KBM-7 (cell line): ENCODE measurements at places on chromosomes 2 and 18.

DNA sequence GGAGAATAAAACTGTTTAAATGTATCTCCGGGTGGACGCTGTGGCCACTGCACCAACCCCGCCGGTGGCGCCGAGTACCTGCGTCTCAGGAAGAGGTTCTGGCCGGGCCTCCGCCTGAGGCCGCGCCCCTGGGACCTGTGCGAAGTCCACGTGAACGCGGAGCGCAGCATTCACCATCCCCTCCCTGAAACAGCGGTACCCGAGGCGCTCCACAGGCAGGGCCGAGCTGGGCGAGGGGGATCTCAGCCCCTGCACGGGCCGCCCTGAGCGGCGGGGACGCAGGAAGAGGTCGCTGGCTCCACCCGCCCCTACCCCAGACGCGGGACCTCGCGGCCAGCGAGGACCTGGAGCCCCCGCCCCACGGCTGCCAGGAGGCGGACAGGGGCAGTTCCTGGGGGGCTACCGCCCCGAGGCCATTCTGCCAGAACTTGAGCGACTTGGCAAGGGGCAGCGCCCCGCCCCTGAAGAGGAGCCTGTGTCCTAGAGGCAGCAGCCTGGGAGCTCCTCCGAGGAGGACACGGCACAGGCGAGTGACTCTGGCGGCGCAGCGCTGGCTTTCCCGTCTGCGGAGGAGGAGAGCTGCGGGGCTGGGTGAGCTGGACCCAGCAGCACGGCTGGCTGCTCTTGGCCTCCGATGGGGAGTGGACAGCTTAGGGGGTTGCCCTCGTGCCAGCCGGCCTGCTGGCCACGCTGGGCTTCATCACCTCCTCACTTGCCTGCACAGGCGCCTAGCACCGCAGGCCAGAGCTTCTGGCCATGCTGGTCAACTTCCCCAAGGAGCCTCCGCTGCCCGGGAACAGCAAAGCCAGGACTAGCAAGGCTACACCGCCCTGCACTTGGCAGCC is 9.7 kb upstream of the TEKT4 start:
- DNase-seq, result no peak

- DNase-seq, result no peak
Observed at GRCh38 chr18:35982409-35983114, 10.1 kb downstream of the RMP24 start.

- no peak for DNase-seq
Observed at GRCh38 chr2:177746358-177746757, 326.2 kb downstream of the PDE11A start.

GRCh38 chr2:98560256-98560771 is 48.0 kb downstream of the COA5 start:
- no peak for DNase-seq

DNA sequence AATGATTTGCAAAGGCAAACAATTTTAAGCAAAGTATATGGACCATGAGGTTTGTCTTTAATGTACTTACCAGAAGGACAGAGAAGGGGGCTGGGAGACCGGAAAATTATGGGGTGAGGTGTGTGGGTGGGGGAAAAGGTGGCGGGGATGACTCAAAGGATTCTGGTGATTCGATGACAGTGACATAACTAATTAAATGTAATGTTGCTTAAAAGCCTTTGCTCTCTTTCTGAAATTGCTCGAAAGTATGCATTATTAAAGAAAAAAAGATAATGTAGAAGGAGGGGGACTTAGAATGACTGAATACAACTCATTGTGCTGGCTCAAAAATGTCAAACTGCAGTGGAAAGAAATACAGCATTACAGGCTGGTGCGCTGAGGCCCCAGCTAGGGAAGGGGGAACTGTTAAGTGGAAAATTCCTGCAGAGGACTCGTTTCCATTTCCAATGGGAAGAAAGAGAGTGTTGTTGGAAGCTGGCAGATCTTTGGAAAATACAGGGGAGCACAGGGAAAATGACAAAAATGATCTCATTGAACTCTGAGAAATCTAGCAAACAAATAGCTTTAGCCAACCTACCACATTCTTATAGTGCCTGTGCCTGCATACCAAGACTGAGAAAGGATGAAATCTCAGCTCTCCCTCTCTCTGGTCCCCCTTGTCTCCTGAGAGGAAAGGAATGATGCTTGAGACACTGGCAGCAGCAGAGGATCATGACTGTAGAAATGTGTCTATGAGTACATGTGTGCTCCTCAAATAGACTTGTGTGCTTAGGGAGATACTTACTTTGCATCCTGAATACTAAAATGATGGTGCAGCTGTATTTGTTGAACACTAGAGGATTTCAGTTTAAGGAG is 632.4 kb downstream of the NYAP2 start:
- no peak for DNase-seq

DNA sequence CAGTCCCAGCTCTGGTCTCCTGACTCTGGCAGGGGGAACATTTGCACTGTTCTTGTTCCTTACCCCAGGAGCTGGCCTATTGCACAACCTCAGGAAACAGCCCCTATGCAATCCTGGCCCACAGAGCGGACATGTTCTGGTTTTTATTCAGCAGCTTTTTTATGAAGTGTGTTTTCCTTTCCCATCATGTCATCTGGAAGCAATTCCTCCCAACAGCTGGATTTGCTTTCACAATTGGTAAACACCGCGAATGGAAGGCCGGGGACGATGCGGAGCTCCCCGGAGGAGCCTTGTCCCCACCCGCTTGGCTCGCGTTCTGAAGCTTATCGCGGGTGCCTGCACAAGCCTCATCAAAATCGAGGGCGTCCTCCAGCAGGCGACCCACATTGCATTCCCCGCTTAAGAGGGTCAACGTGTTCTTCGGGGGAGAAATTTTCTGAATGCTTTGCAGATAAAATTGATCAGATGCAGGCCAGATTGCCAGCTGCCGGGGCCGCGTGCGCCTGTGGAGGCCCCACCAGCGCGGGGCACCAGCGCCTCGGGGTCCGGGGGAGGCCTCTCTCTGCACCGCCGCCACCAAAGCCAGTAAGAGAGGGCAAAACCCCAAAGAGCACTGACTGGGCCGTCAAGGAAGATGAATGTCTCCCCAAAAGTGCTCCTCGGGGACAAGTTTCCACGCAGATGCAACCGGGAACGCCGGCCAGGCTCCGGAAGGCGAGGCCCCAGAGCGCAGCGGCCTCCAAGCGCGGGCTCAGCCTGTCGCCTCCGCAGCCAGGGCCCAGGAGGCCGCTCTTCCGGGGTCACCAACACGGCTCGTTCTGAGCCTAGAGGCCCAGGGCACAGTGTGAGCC is 60.3 kb upstream of the SP3 start:
- peak; percentile 73 for DNase-seq

DNA sequence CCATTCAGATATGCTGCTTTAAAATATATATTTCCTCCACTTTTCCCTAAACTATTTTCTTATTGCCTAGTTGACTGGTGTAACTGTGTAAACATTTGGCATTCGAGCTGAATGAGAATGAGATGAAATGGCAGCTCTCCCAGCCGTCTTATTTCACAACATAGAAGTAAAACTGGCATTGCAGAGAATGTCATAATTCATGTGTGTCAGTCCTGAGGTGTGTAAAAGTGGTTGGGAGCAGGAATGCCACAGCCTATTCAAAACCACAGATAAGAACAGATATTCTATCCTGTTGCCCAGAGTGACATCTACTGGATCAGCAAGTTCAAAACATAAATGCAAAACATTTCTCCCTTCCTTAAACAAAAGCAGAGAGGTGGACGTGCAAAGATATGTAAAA is 565.5 kb upstream of the CHAC2 start:
- peak; percentile 5 for DNase-seq

DNA sequence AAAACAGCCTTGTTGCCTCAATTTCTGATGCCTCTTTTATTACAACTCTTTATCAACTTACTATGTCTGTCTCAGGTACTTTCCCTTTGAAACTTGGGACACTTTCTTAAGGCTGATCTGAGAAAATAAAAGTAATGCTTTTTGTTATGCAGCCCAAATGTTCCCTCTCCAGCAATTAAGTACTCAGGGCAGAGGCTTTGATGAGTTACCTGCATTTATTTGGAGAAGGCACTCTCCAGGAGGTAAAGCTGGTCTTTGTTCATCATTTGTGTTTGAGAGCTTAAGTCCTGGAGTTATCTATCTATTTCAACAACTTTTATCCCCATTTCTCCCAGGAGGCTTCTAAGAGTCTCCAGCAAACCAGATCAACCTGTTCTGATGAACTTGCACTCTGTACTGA is 259.2 kb downstream of the ASXL3 start:
- DNase-seq, result no peak

DNA sequence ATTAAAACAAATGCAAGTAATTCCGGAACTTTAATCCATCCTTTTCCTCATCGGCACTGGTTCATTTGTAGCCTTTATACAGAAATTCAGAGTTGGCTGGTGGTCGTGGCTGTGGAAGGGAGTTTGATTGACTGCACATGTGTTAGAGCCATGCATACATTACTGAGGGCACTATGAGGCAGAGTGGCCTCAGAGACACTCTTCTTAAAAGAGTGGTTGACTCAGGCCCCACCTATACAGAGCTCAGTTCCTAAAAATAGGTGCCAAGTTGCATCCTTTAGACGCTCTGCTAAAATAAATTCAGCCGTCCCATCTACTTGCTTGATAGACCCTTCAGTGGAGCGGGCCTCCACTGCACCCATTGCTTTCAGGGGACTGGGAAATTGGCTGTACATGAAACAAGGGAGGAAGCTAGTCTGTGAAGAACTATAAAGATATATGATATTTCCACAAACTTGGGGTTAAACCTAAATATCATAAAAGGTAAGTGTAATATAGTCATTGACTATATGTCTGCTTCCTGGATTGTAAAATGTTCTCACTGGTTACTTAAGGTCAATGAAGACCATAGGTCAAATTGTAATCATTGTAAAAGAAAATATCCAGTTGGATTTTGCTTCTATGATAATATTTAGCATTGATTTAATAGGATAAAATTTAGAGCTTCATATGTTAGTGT is 298.9 kb downstream of the XIRP2 start:
- no peak for DNase-seq

- no peak for DNase-seq
Observed at GRCh38 chr18:23499291-23499781, 4.0 kb upstream of the RMC1 start.

- no peak for DNase-seq
Observed at GRCh38 chr2:240714747-240715725, 23.4 kb downstream of the AQP12A start.

GRCh38 chr2:195533771-195534642 is 123.0 kb upstream of the SLC39A10 start:
- DNase-seq, result peak; percentile 49

DNA sequence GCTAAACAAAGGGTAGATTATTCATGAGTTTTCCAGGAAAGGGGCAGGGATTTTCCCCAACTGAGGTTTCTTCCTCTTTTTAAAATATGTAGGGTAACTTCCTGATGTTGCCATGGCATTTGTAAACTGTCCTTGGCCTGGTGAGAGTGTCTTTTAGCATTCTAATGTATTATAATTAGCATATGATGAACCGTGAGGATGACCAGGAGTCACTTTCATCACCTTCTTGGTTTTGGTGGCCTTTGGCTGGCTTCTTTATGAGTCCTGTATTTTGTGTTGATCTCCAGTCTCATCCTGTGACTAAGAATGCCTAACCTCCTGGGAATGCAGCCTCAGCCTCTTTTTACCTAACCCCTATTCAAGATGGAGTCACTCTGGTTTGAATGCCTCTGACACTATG is 391.0 kb upstream of the LINC00305 start:
- DNase-seq, result no peak

DNA sequence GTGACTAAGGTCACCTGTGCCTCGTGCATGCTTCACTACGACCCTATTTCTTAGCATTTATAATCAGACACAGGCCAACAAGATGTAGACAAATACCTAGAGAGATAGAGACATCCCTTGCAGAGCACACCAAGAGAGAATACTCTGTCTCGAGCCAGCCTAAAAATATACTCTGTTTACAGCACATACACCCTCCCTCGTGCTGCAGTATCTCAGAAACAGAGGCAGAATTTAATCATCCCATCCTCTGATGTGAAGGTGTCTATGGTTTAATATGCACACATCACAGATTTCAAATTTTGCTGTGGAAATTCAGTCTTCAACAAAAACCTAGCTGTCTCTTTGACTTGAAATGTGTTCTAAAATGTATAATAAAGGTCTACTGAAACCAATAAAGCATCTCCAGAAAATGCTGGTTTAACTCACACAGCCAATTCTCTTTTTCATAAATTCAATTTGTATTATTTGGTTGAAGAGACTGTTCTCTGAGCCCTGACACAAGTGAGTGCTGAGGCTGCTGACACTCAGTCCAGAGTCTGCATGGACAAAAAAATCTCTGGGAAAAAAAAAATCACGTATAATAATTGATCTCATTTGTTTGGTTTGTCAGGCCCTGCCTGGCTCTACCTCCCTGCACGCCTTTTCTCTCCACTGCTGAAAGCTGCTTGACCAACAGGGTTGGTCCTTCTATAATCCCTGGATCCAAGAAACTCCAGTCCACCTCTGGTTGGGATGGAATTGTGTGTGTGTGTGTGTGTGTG is 142.0 kb upstream of the FSHR start:
- DNase-seq, result no peak

DNA sequence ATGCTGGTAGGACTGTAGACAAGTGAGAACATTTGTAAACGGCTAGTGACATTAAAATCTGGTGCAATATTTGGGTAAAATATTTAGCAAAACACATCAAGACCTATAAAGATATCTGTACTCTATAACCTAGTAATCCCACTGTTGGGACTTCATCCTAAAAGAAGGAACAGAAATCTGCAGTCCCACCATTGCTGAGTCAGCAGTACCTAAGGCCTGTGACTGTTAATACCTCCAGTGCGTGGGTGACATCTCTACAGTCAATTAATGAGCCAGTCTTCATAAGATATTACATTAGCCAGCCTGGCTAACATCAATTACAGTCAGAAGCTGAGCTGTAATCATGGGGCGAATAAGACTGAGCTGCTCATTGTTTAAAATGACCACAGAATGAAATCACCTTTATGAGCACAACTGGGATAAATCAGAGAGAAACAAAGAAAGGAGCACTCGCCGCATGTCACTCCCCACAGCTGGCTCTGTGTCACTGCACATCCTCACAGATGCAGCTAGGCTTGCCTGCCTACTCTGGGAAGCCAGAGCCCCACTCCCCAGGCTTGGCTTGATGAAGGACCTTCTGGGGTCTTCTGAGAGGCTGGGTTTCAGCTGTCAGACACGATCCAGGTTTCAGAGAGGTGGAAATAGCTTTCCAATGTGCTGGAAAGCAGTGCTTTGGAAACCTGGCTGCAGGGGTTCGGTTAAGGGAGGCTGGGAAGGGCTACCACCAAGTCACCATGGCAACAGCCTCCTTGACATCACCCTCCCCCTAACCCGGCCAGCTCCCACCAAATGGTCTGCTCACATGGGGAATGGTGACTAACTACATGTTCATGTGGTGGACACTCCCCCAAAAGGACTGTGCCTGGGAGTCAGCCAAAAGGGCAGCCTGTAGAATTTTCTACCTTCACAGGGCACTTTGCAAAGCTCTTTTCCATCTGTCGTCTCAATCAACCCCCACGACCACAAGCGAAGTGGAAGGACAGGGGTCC is 145.0 kb downstream of the ZBTB7C start:
- DNase-seq, result no peak

- DNase-seq, result no peak
Observed at GRCh38 chr18:36893227-36893626, 64.3 kb downstream of the KIAA1328 start.
